Testis (tissue), 5 donors: ENCODE measurements at places on chromosomes 2 and 18.
A peak's percentile ranks its signal among the peaks of the same experiment; 100 is the strongest.

DNA sequence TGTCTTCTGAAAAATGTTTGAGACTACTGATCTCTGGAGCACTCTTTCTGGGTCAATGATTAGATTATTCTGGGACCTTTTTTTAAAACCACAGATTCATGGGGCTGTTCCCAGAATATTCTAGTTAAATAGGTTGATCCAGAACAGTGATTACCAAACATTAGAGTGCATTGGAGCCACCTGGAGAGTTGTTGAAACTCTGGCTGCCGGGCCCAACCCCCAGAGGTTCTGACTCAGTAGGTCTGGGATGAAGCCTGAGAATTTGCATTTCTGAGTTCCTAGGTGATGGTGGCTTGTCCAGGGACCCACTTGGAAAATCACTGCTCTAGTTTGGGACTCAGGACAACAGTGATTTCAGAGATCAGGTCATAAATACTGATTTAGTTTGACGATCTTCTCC lies 197.3 kb downstream of the PTPRM start:
- H3K27me3 ChIP-seq: no peaks in the 10 kb centered on the region
- DNase-seq: no peak
- no peak overlapping the region for H3K27ac ChIP-seq

GRCh38 chr18:13279181-13280069 lies 60.9 kb downstream of the LDLRAD4 start:
- DNase-seq: no peak
- H3K27ac ChIP-seq: no peak overlapping the region
- H3K4me3 ChIP-seq: no peak overlapping the region
- H3K36me3 ChIP-seq: no peaks in the 10 kb centered on the region

DNA sequence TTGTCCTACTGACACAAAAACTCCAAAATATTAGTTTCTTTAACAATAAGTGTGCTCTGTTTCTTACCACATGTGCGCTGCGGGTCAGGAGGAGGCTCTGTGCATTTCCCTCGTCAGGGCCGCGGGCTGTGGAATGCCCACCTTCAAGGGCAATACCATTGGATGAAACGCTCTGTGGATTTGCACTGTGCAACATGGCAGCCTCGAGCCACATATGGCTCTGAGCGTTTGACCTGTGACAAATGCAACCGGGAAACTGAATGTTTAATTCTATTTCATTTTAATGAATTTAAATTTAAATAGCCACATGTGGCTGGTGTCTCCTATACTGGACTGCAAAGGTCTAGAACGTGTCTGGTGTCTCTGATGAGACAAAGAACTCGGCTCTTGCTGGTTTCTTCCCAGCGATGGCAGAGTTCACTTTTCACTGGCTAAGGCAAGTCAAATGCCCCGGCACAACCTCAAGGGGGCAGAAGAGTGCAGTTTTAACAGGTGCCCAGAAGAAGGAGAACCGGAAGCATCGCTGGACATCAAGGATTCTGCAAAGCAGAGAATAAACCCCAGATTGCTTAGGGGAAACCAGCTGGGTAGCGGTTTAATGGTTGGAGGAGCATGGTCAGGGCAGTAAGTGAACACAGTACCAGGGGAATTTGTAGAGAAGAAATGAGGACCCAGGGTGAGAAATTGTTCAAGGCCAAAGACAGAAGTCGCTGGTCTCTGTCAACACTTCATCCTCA lies 37.0 kb upstream of the TMEM18 start:
- no peaks in the 10 kb centered on the region for H3K4me1 ChIP-seq
- no peak overlapping the region for H3K27ac ChIP-seq
- no peaks in the 10 kb centered on the region for H3K36me3 ChIP-seq

GRCh38 chr2:175930504-175930903 lies 71.6 kb downstream of the LNPK start:
- H3K27ac ChIP-seq: no peak overlapping the region
- no peaks in the 10 kb centered on the region for H3K4me1 ChIP-seq
- no peaks in the 10 kb centered on the region for H3K27me3 ChIP-seq

DNA sequence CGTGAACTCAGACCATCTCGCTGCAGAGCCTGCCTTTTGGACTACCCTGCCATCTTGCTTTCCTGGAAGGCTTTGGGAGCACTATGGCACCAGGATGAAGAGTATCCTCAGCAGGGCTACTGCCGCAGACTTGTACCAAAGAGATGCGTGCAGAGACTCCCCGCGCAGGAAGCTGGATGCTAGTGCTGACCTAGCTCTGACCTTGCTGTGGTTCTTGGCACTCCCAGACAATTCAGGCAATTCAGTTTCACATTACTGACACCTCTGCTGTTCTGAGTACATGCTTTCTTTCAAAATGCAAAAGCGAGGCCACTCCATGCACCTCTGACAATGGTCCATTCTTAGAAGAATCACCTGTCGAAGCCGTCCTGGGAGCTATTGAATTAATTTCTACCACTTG lies 251.5 kb upstream of the MEX3C start:
- no peak overlapping the region for H3K27ac ChIP-seq
- peaks cover 9% of the 10 kb centered on the region for H3K4me1 ChIP-seq
- H3K27me3 ChIP-seq: no peaks in the 10 kb centered on the region

- no peaks in the 10 kb centered on the region for H3K4me1 ChIP-seq
- no peaks in the 10 kb centered on the region for H3K27me3 ChIP-seq
- DNase-seq: no peak
- H3K27ac ChIP-seq: no peak overlapping the region
- H3K4me3 ChIP-seq: no peak overlapping the region
Measured at GRCh38 chr18:7467708-7468466, 99.2 kb upstream of the PTPRM start.

DNA sequence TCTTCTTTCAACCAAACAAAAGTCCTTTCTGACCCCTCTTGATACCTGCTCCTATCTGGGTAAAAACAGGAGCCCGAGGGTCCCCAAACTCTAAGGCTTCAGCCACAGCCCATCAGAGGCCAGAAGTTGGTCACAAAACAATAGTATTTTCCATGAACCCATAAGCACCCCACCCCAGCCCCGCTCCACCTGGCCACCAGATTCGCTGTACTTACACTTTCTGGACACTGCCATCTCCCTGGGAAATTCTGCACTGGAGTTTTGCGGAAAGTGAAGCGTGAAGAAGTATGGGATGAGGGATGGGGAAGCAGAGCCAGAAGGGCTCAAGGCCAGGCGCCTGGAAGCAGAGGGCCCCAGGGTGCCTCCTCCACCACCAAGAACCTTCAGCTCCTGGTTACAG lies 5.2 kb upstream of the RUFY4 start:
- no peaks in the 10 kb centered on the region for H3K27me3 ChIP-seq
- H3K36me3 ChIP-seq: no peaks in the 10 kb centered on the region
- no peak overlapping the region for H3K4me3 ChIP-seq
- H3K27ac ChIP-seq: no peak overlapping the region

- H3K27me3 ChIP-seq: no peaks in the 10 kb centered on the region
- H3K27ac ChIP-seq: no peak overlapping the region
- no peaks in the 10 kb centered on the region for H3K36me3 ChIP-seq
- DNase-seq: no peak
- no peaks in the 10 kb centered on the region for H3K4me1 ChIP-seq
Measured at GRCh38 chr2:1550076-1550475, 136.8 kb downstream of the TPO start.

DNA sequence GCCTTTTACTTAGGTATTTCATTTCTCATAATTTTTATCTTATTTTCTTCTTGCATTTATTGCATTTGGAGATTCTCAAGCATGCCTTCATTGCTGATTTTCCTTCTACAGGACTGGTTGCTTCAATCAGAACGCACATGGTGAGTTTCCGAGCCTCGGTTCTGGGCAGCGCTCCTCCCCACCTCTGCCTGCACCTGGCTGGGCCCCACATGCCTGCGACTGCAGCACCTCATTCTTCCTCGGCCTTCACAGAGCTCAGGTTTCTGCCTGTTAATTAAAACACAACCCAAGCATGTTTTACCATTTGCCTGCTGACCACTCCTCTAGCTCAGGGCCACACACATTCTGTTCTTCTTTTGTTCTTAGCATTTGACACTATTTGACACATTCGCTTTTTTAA lies 398.8 kb downstream of the GALR1 start:
- no peaks in the 10 kb centered on the region for H3K27me3 ChIP-seq
- H3K27ac ChIP-seq: no peak overlapping the region
- H3K4me3 ChIP-seq: no peak overlapping the region
- no peak for DNase-seq
- H3K4me1 ChIP-seq: no peaks in the 10 kb centered on the region

GRCh38 chr18:44771956-44772917 lies 91.5 kb downstream of the SETBP1 start:
- no peak overlapping the region for H3K4me3 ChIP-seq
- DNase-seq: peak; percentile 30
- peaks cover 12% of the 10 kb centered on the region for H3K4me1 ChIP-seq
- no peaks in the 10 kb centered on the region for H3K36me3 ChIP-seq
- no peak overlapping the region for H3K27ac ChIP-seq

GRCh38 chr18:76098674-76099411 lies 396.2 kb downstream of the ZNF516 start:
- H3K36me3 ChIP-seq: no peaks in the 10 kb centered on the region
- peaks cover 9% of the 10 kb centered on the region for H3K4me1 ChIP-seq
- no peaks in the 10 kb centered on the region for H3K27me3 ChIP-seq
- DNase-seq: peak; percentile 25
- H3K27ac ChIP-seq: no peak overlapping the region

GRCh38 chr2:165681841-165682240 lies 112.2 kb downstream of the GALNT3 start:
- no peak overlapping the region for H3K4me3 ChIP-seq
- H3K4me1 ChIP-seq: no peaks in the 10 kb centered on the region
- no peak overlapping the region for H3K27ac ChIP-seq
- no peaks in the 10 kb centered on the region for H3K36me3 ChIP-seq
- H3K27me3 ChIP-seq: no peaks in the 10 kb centered on the region

DNA sequence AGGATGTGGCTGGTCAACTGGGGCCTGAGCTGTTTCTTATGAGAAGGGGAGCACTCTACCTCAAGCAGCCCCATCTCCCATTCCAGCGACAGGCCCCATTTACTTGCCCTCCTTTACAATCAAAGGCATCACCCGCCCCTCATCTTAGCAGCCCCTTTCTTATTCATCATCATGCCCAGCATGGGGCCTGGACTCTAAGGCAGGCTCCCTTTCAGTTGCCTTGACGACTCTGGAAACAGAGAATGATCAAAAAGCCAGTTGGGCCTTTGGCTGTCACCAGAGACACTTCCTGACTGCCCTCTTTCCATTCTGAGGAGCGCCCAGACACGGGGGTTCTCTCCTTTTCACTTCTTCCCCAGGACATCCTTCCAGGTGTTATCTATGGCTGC lies 11.2 kb downstream of the CELF4 start:
- H3K4me1 ChIP-seq: no peaks in the 10 kb centered on the region
- no peak for DNase-seq
- no peak overlapping the region for H3K4me3 ChIP-seq
- H3K36me3 ChIP-seq: no peaks in the 10 kb centered on the region
- no peak overlapping the region for H3K27ac ChIP-seq

DNA sequence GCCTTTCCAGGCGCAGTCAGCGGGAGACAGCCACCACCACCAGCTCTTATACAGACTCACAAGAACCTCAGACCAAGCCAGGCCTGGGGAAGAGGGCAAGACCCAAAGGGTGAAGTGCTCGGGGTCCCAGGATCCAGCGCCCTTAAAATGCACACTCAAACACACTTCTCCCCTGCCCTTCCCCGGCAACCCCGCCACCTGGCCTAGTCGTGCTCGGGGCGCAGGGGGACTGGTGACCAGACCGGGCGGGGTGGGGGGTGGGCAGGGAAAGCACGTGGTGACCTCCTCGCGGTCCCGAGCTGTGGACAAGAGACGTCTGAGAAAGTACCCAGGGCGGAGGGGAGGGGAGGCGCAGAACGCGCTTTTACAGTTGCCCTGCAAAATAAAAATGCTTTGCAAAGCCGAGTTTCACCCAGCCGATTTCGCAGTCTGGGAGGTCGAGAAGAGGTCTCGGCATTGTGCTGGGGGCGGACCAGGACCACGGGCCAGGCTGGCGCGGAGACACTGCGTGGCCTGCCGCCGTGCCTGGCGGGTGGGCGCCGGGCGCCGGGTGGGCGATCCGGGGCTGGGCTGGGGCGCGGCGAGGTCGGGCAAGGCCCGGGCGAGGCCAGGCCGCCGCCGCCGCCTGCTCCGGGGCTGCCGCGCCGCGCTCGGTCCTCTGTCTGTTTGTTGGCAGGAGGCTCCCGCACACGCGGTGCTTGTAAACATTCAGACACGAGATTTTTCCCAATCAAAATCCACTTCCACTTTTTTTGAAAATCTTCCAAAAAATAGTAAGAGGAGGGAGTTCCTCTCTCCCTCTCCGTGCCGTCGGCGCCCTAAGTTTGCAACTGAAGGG lies 2.0 kb downstream of the BCL11A start:
- no peaks in the 10 kb centered on the region for H3K36me3 ChIP-seq
- H3K4me1 ChIP-seq: peaks cover 25% of the 10 kb centered on the region
- H3K27me3 ChIP-seq: no peaks in the 10 kb centered on the region
- peak overlapping the region; percentile 71 for H3K4me3 ChIP-seq

GRCh38 chr18:63135101-63135500 lies 184.5 kb downstream of the BCL2 start:
- H3K27me3 ChIP-seq: no peaks in the 10 kb centered on the region
- no peak for DNase-seq

DNA sequence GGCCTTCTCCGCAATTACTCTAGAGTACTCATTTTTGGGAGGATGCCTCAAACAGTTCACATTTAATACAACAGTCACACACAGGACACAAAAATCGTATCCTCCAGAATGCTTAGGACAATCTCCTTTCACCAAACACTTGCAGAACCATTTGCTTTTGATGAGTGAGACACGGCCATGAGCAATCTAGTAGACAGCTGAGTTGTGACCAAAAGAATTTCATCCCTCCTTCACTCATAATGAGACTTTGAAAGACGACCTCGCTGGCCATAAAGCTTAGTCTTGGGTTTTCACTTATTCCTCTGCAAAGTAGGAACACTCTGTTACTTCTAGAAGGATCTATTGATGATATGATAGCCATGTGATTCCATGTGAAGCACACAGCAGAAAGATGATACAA lies 87.5 kb upstream of the SLC35G4 start:
- no peak overlapping the region for H3K27ac ChIP-seq
- H3K27me3 ChIP-seq: no peaks in the 10 kb centered on the region
- H3K36me3 ChIP-seq: no peaks in the 10 kb centered on the region
- no peak for DNase-seq
- no peak overlapping the region for H3K4me3 ChIP-seq
- no peaks in the 10 kb centered on the region for H3K4me1 ChIP-seq

- no peaks in the 10 kb centered on the region for H3K36me3 ChIP-seq
- H3K27ac ChIP-seq: no peak overlapping the region
- no peaks in the 10 kb centered on the region for H3K27me3 ChIP-seq
- no peak for DNase-seq
Measured at GRCh38 chr2:73212098-73212447, 2.0 kb upstream of the SMYD5 start.

DNA sequence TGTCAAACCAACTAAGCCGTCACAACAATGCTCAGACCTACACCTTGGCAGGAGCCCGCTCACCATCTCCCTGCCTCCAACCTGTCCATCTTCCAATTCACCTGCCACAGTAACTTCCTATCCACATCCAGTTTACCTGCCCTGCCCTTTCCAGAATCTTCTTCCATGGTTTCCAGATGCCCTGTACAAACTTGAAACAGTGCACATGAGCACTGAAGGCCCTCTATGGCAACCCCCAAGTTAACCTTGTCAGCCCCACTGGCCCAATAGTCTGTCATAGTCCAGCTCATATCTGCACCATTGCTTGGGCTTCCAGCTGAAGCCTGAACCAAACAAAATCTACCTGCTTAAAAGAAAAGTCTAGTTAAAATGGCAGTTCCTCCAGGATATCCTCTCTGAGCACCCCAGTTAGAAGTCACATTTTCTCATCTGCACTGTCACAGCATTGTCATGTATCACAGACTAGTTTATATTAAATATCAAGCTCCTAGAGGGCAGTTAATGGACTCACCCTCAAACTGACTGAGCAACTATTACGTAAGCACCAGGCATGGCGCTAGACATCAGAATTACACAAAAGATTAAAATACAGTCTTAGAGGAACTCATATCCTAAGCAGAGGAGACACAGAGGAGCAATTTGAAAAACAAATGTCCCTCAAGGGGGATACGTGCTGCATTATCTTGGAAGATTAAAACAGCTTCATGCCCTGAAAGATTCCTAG lies 11.6 kb downstream of the NFE2L2 start:
- peak overlapping the region; percentile 60 for H3K27ac ChIP-seq
- H3K4me1 ChIP-seq: peaks cover 84% of the 10 kb centered on the region
- H3K4me3 ChIP-seq: no peak overlapping the region
- no peak for DNase-seq
